ENCODE measurements at places on chromosomes 7 and 10.

- DNase-seq: no peak
These were observed 69.4 kb downstream of the CAMK1D start for GRCh38 chr10:12418725-12419261.

DNA sequence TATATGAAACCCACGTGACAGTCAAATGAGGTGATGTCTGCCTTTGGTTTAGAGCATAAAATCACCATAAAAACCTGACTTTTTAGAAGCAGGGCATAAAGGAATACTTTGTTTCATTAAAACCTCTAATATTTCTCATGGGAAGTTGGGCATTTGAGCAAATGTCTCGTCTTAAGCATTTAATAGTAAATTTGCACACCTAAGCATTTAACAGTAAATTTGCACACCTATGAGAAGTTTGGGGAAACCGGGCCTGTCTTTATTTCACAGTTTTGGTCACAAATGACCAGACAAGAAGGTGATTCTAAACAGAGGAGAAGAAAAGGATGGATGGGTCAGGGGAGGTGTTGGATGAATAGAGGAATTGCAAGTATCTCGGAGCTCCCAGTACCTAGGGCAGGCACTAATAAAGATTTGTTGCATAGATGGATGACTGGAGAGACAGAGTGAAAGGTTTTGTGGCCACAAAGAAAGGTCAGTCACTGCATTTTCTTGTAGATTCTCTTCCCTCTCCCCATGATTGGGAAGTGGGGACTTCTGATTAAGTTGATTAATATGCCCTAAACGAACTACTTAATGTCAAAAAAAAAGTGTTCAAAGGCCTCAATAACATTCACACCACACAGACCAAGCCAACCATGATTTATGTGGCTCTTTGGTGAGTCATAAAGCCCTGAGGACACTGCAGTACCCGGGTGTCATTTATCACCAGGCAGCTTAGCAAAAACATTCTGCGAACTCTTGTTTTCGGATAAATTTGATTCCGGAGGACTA is 158.2 kb downstream of the SPAG6 start:
- no peak for DNase-seq

DNA sequence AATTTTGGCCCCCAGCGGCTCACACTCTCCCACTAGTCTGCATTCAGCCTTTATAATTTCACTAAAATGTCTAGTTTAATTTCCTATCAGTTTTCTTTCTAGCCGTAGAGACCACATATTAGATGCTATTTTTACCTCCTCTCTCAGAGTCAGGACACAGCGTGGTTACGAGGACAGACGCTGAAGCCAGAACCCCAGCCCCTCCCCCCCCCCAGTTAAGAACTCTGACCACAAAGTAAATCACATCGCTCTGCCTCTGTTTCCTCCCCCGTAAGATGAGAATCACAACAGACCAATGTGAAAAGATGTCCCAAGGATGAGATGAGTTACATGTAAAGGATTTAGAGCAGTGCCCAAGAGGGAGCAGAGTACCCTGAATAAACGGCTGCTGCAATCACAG is 11.1 kb upstream of the TARP start:
- DNase-seq: no peak

DNA sequence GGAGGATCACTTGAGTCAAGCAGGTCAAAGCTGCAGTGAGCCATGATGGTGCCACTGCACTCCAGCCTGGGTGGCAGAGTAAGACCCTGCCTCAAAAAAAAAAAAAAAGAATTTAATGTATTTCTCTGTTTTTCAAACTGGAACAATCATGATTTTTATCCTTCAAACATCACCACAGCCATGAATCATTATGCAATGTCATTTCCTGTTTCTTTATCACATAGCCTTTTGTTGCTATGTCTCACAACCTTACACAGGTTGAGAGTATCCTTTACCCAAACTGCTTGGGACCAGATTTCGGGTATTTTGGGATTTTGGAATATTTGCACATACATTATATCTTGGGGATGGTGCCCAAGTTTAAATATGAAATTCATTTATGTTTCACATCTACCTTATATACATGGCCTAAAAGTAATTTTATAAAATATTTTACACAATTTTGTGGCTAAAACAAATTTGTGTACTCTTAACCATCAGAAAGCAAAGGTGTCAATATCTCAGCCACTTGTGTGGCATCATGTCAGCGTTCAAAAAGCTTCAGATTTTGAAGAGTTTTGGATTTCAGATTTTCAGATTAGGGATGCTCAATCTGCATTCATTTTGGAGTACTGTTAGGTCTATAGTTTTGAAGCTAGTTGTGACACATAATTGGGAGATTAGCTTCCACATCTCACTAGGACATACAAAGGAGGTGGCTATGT is 8.2 kb downstream of the NT5C3A start:
- no peak for DNase-seq

DNA sequence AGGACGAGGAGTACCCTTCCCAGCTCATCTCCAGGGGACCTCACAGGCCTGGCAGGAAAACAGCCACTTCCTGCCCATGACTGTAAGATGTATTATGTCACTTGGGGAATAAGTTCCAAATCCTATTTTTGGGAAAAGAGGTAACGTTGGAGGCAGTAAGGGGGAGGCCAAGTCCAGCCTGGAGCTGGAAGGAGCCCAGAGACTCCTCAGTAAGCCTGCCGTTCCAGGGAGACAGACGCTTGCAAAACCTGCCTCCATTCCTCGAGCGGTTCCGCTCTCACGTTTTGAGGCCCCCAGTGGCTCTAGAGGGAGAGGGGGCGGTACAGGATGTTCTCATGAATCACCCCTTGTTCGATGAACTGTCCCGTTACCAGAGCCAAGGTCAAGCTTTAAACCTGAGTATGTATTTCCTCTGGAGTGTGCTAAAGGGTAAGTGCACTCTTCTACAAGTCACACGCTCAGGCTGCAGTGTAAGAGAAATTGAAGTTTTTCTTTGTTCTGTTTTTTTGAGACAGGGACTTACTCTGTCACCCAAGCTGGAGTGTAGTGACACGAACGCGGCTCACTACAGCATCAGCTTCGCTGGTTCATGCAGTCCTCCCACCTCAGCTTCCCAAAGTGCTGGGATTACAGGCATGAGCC is 45.5 kb upstream of the CYTH3 start:
- DNase-seq: peak; percentile 29

DNA sequence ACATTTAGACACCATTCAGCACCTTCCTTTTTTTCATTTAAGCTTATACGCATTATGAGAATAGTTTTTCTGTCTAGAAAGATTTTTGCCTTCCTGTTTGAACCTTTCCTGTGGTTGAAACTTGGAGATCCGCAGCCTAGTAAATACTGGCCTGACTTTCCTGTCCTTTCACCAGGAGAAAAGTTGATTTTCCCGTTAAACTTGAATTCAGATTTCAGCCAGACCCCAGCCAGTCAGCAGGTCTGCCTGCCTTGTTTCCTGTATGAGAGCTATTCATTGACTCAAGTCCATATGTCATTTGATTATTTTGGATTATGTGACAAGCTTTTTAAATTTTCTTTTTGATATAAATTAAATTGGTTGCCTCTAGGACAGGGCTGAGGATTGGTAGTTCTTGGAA is 71.5 kb downstream of the EVX1 start:
- DNase-seq: no peak

GRCh38 chr10:88386204-88386788 is 196.8 kb downstream of the RNLS start:
- no peak for DNase-seq

DNA sequence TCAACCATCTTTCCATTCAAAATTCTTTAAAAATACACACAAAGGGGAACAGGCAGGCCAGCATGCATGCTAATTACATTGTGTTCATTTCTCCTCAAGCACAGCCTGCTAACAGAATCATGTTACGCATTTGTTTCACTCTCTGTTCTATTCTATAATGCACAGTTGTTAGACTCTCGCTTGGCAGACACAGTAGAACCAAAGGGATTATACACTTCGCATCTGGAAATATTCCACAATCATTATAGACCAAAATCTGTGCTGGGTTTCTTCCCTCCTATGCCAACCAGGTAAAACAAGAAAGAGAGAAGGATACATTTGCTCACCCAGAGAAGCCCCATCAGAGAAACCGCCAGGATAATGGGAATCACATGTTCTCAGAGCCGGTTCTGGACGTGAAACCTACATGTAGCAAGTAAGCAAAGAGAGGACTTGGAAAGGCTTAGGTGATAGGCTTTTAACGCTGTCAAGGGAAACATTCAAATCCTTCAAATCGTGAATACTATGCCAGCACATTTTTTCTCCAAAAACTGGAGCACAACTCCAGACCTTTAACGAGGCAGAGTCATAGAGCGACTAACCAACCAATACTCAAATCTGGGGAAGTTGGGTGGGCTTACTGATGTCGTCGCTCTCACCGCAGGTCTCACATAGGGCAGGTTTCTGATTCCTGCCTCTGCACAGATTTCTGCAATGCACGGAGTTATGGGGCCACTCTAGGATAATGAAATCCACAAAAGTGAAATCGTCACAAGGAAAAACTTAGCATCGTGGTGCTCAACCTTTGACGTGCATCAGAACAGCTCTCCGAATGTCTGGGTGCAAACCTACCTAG is 380.5 kb upstream of the AUTS2 start:
- no peak for DNase-seq

DNA sequence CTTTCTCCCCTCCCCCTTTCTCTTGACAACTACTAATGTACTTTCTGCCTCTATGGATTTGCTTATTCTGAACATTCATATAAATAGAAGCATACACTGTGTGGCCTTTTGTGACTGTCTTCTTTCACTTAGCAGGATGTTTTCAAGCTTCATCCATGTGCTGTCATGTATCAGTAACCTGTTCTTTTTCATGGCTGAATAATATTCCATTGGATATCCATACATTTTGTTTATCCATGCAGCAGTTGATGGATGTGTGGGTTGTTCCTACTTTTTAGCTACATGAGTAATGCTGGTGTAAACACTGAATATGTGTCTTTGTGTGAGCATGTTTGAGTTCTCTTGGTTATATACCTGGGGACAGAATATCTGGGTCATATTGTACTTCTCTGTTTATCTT is 107.6 kb downstream of the TRRAP start:
- DNase-seq: no peak

DNA sequence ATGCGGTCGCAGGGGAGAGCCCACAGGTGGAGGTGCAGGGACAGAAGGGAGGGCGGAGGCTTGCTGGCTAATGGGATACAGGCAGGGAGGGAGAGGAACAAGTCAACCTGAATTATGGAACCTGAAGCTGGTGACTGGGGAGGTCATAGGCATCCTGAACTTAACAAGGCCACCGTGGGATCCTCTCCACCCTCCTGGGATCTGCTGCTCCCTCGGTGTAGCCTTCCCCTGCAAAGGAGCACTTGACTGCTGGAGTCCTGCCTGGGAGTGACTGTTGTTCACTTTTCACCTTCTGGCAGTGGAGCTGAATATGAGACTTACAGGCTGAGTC is 223.1 kb downstream of the GFRA1 start:
- DNase-seq: no peak

DNA sequence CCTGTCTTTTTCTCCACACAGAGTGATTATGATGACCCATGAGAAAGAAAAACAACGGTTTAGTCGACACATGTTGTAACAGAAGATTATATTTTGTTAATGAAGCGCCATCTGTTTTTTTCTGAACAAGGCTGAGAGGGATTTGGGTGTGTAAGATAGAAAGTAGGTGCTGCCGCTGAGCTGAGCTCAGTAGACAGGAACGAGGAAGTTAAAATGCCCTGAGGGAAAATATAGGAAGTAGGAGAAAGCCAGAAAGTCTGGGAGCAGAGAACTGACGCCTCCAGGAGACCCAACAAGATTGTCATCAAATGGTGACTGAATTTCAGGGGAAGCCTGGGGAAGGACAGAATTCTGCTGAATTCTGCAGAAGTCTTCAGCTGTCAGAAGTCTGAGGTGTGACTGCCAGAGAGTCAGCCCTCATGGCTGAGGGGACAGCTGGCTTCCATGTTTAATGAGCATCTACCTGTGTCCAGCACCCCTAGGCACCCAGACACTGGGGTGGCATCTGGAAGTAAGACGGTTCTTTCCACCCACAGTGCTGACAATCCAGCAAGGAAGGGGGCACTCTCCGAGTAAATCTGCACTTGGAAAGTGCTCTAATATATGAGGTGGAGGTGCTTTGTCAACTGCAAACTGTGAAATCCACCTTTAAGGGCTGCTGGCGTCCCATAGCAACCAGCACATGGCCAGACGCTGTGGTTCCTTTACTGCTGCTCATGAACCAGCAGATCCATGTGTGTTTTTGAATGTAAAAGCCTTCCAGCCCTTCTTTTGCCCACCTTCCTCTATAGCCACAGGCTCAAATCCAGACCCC is 12.5 kb upstream of the TSPAN15 start:
- DNase-seq: no peak

DNA sequence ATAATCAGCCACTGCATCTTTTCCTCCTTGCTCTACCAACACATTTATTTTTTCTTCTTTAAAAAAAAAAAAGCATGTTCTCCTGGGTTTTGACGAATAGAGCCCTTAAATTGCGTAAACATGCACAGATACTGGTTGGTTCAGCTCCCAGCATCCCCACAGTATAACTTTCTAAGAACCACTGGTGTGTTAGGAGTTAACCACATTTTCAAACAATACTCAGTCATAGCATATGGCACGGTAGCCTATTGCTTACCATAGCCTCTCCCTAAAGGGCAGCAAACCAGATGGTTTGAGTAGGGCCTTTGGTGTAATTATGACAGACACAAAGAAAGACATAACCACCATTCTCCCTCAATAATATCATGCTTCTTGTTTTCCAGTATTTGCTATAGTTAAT is 145.0 kb downstream of the LRRC4 start:
- DNase-seq: no peak

DNA sequence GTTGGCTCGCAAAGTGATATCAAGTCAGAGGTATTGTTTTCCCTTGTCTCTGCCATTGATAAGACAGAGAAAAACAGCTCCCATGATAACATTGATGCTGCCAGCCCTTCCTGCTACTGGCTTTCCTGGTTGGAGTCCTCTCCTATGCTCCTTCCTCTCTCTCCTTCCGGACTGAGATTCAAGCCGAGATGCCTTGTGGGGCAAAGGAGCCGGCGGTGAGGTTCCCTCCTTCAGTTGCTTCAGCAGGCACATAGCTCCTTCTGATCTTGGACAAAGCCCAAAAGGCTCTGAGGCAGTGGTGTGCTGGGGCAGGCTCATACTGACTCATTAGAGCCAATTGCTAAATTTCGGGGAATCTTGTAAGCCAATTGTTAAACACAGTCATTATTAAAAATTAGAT is 8.8 kb upstream of the ZCCHC24 start:
- peak; percentile 75 for DNase-seq

GRCh38 chr7:123201901-123202300 is 2.1 kb upstream of the SLC13A1 start:
- DNase-seq: no peak

DNA sequence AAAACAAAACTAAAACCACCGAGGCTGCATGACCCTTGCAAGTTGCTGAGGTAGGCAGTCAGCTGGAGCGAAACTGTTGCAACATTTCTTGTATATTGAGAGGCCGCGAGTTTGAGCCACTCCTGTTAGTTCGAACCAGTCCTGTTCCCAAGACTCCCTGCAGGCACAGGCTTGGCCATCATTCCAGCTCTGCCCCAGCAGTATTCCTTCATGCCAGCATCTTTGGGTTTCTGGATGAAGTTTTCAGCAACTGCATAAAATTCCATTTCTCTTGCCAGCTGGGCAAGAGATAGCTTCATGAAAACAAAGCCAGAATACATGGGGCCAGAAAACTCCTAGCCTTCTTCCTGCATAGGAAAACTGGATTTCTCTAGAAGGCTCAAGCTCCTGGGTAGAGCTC is 207.6 kb downstream of the FRMD4A start:
- DNase-seq: no peak

GRCh38 chr7:129423700-129424410 is 10.4 kb upstream of the STRIP2 start:
- DNase-seq: no peak
